ENCODE measurements at places on chromosomes 2 and 18.

GRCh38 chr2:120939595-120940318 is 204.1 kb downstream of the GLI2 start:
- no peak for DNase-seq

GRCh38 chr2:12167525-12168317 is 421.3 kb downstream of the LPIN1 start:
- no peak for DNase-seq

DNA sequence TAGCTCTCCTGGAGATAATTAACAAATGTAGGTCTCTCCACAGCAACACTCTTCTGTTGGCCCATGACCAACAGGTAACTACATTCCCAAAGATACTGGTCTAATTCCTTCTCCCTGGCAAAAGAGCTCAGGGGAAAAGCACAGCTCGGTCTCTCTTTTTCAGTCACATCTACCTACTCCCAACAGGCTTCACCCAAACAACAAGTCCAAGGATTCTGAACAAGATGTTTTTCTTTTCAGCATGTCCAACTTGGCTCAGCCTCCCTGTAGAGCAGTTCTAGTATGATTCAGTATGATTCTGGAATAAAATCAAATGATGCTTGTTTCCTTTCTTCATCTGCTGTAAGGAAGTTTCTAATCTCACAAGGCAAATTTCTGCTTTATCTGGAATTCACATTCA is 1704.8 kb upstream of the PIK3C3 start:
- no peak for DNase-seq

DNA sequence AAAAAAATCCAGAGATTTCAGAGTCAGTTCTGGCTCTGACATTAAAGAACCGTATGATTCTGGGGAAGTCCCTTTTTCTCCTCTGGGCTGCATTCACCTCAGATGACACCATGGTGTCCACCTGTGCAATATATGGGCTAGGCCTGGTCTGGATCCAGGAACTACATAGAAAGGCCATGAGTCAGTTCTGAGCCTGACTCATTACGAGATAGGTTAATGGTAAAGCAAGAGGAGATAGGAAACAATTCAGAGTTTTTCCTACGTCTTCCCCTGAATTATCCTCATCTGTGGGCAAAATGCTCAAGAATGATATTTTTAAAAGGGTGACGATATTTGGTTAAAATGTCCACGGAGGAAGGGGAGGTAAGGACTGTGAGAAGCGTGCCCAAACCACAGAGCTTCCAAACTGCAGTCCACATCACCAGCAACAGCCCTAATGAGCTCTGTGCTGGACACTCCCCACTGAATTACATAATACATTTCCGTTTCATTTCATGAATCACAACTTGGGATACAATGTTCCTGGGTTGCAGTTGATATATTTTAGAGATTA is 180.1 kb upstream of the OSR1 start:
- DNase-seq, result no peak

DNA sequence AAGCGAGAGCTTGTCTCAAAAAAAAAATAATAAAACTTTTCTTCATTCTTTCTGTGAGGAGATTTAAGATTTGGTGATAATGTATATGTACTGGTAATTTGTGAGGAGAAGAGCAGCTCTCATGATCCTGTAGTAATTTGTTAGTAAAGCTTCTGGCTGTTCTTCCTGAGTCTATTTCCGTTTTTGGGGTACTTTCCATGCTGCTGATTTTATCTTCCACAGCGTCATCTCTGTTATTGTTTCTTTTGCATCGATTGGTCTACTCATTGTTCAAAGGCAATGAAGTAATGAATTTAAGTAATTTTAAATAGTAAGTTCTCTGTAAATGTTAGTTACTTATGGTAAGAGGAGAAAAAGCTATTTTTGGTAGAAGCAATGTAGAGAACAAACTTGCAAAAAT is 12.0 kb downstream of the NDUFAF7 start:
- no peak for DNase-seq

GRCh38 chr2:161358838-161359237 is 50.6 kb downstream of the PSMD14 start:
- no peak for DNase-seq

- DNase-seq, result no peak
These were observed 29.6 kb upstream of the ENOSF1 start for GRCh38 chr18:741931-742512.

DNA sequence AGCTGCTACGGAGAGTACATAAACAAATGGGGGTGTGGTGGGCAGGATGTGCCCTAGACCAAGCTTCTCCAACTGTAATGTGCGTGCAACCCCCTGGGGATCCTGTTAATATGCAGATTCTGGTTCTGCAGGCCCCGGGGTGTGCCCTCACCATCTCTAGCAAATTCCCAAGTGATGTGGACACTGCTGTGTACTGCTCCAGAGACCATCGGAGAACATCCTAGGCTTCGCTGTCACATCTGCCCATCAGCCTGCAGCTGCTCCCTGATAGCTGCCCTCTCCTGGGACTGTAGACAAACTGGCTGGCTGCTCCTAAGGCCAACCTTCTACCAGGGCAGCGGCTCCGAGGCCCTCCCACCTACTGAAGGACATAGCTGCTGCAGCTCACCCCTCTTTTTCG is 3.2 kb downstream of the HS1BP3 start:
- DNase-seq, result no peak

GRCh38 chr2:48080534-48081316 is 174.4 kb upstream of the FBXO11 start:
- DNase-seq, result no peak

GRCh38 chr18:40902436-40902835 is 1052.6 kb upstream of the PIK3C3 start:
- no peak for DNase-seq

DNA sequence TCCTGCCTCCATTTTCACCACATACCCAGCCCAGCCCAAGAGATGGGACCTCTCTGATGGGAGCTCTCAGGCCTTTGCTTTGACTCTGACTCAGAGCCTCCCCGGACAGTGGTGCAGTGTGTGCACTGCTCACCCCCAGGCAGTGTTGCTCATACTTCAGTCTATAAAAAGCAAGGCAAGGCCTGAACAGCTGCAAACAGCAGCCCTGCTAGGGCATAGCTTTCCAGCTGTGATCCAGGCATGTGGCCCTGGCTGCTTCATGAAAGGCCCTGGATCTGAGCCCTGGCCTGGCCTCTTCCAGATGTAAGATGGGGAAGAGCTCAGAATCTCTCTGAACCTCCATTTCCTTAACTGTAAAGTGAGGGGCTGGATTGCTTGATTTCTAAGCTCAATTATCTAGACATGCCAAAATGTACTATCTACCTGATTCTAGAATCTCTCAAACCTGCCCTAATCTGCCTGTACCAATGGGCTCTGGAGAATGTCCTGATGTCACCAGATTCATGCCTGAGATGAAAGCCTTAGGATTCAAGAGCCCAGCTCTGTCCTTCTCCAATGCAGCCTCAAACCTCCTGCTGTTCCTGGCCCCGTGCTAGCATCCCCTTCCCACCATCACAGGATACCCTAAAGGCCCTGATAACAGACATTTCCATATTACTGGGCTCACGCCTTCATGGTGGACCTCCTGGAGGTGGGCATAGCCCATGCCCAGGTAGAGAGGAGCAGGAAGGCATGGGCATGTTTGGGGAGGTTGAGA is 206.9 kb downstream of the ARL4C start:
- DNase-seq, result no peak
